GM12891 (cell line): ENCODE measurements at places on chromosomes 5 and 9.

DNA sequence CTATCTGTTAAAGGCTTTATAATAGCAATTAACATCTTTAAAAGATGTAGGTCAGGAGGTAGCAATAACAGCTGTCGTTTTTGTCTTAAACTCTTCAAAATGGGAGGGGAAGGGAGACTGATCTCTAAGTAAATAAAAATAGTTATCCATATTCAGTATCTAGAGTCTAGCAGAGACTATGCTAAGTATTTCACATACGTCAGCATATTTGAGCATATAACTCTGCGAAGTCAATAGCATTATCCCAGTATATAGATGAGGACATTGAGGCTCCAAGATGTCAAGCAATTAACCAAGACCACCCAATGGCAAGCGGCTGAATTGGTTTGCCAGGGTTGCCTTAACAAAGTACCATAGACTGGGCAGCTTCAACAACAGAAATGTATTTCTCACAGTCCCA is 316.8 kb downstream of the MLLT3 start:
- no peak for DNase-seq

DNA sequence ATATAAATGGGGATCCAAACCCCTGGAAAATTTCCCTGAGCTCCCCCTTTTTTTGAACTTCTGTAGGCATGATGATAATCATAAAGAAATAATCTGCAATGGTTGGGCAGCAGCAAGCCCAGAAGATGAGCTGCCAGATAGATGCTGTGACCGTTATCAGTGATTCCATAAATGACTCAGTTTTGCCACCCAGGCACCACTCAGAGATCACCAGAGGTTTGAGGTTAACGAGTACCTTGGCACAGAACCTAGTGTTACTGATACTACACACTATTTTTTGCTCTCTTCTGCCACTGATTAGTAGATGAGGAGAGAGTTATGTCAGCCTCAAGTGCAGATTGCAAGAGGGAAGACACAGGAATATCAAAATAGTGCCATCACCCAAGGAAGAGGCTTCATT is 199.3 kb upstream of the PTGER4 start:
- no peak for DNase-seq

GRCh38 chr9:91053824-91054223 is 252.2 kb downstream of the SYK start:
- DNase-seq: no peak

DNA sequence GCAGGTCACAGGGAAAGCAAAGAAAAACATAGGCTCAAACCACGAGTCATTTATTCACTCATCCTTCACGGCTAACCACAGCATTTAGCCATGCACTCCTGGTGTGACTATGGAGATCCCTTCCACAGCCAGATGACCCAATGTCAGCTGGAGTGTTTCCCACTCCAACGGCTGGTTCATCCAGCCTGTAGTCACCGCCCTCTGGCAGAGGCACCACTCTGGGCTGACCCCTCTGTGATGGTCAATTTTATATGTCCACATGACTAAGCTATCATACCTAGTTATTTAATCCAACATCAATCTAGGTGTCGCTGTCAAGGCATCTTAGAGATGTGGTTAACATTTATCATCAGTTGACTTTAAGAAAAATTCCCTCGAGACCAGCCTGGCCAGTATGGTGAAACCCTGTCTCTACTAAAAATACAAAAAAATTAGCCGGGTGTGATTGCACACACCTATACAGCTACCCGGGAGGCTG is 9.5 kb upstream of the PHF19 start:
- DNase-seq: no peak

GRCh38 chr5:122882831-122883230 is 37.4 kb downstream of the SNX24 start:
- no peak for DNase-seq

- DNase-seq: no peak
Measured at GRCh38 chr9:4301971-4302427, 2.1 kb upstream of the GLIS3 start.

DNA sequence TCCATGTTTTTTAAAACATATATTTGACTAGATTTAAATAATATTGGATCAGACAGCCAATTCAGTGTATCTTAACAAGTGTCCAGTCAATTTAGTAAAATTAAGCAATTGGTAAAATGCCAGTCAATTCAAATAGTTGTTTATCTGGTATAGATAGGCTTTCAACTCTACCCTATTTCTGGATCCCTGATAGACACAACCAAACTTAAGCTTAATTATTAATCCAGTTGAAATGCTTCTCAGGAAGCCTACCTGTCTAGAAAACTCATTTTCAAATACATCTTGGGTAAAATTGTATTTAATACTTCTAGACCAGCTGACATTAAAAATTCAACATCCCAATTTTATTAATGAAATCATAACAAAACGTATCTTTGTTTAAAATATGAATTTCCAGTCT is 710.8 kb upstream of the GRAMD2B start:
- DNase-seq: no peak
